ENCODE measurements at places on chromosomes 1 and 21.
A peak's percentile ranks its signal among the peaks of the same experiment; 100 is the strongest.

DNA sequence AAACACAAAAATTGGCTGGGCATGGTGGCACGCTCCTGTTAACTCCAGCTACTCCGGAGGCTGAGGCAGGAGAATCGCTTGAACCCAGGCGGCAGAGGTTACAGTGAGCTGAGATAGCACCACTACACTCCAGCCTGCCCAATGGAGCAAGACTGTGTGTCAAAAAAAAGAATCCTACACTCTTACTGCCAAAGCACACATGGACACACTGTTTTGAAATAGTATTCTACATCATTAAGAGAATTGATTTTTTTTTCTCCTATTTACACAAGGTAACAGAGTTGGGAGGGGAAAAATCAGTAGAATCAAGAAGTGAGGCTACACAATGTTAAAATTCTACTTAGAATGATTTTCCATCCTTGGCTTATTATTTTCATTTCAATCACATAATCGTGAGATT, 42.1 kb upstream of the SDC3 start:
- no peak for DNase-seq

- DNase-seq: peak; percentile 71
Observed at GRCh38 chr21:34545079-34545884, 33.3 kb upstream of the KCNE1 start.

- no peak for DNase-seq
Observed at GRCh38 chr1:93619507-93620171, 62.0 kb downstream of the BCAR3 start.

- no peak for DNase-seq
Observed at GRCh38 chr1:229230140-229230892, 40.6 kb upstream of the RAB4A start.

- no peak for DNase-seq
Observed at GRCh38 chr1:65911679-65912078, 119.0 kb downstream of the PDE4B start.

DNA sequence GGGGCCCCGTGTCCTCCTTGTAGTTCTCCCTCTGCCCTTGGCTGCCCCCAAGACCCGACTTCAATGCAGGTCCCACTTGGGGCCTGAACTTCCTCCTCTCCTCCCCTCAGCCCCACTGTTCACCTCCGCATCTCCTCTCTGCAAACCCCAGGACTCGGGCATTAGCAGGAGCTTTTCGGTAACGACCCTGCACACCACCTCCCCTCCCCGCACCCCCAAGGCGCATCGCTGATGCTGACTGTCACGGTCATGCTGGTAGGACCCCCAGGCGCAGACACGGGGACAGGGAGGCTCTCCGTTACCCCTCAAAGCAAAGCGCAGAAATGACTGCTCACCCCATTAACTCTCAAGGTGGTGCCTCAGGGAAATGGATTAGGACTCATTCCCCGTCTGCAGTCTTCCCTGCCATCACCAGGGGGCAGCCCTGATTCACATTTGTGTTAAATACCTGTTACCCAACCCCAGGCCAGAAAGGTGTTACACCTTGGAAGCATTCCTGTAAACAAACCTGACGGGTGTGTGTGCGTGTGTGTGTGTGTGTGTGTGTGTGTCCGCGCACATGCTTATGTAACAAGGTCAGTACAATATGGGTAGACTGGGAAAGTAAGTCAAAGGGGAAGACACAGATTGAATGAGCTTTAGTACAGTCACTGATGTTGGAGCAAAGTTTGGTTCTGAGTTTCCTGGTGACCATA, 6.4 kb upstream of the GUCA2B start:
- DNase-seq: peak; percentile 48

DNA sequence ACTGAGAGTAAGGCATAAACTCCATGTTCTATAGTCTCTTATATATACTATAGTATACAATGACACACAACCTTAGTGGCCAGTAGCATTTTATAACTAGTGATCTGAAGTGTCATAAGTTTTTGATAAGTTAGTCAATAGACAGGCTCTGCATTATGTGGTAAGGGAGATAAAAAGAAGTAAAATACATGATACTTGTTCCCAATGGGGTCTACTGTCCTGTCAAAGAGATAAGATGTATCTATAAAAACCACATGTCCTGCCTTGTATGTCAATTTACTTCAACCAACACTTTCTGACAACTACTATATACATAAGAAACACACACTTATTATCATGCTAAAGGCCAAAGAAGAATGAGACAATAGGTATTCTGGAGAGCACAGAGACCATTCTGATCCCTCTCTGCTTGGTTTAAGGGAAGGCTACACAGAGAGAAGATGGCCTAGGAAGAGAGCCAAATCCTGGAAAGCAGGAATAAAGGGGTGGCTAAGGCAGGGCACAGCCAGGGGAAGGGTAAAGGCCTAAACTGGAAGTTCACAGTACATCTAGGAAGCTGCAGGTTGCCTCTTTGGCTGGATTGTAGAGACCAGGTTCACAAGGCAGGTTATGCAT, 91.4 kb downstream of the LYST start:
- DNase-seq: no peak

GRCh38 chr1:203700901-203701300, 64.1 kb upstream of the LAX1 start:
- no peak for DNase-seq

GRCh38 chr1:111615870-111616715, 3.5 kb upstream of the RAP1A start:
- DNase-seq: no peak

- DNase-seq: no peak
Observed at GRCh38 chr1:199979071-199979470, 48.4 kb upstream of the NR5A2 start.
